Activated T-cell treated with anti-CD3 and anti-CD28 coated beads for 1 hour (primary cell): ENCODE measurements at places on chromosomes 13 and 19.

- no peak for DNase-seq
These were observed 12.5 kb upstream of the ZNF675 start for GRCh38 chr19:23699521-23699860.

- DNase-seq: no peak
These were observed 115.0 kb downstream of the RAB20 start for GRCh38 chr13:110446575-110446890.

- no peak for DNase-seq
These were observed 272.0 kb downstream of the UQCRFS1 start for GRCh38 chr19:28940751-28941500.

- DNase-seq: no peak
These were observed 2.8 kb upstream of the LIN7B start for GRCh38 chr19:49111218-49111998.

- DNase-seq: no peak
These were observed 311.3 kb downstream of the FGF14 start for GRCh38 chr13:102090532-102090931.

- DNase-seq: peak; percentile 50
These were observed 4.1 kb downstream of the ARHGEF1 start for GRCh38 chr19:41886761-41887710.

DNA sequence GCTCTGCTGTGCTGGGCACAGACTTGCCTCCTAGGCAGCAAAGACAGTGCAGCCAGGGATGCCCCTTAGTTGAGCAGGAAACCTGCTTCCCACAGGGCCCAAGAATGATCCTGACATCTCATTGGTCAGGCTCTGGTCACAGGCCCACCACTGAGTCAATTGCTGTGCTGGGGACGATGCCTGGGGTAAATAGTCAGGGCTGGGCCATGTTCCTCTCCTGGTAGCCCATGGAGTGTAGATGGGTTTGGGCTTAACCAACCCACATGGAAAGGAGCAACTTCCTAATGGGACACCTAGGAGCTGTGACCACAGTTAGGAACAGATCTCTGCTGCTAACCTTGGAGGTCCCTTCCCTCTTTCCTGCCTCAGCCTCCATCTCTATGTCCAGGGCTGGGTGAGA is 212.5 kb upstream of the ZNF536 start:
- no peak for DNase-seq

DNA sequence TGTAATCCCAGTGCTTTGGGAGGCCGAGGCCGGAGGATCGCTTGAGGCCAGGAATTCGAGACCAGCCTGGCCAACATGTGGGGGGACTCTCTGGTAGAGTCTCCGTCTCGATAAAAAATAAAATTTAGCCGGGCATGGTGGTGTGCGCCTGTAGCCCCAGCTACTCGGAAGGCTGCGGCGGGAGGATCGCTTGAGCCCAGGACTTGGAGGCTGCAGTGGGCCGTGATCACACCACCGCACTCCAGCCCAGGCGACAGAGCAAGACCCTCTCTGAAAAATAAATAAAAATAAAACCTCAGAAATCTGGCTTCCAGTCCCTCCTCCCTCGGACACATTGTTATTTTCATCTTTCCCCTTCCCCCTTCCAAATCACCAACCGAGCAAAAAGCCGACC is 332 bp downstream of the IRGQ start:
- no peak for DNase-seq

GRCh38 chr19:16593181-16593580 is 21.0 kb upstream of the SLC35E1 start:
- DNase-seq: no peak

DNA sequence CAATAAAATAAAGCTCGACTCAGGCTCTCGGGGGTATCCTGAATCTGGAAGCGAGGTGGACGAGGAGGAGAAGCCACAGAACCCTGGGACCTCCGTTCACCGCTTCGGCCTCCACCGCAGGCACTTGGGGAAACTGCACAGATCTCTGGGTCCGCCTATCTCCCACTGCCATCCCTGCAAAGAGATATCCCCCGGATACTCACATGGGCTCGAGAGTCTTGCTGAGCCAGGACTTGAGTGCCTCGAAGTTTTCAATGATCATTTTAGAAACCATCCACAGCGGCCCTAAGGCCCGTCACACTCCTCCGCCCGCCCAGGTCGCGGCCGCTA is 589 bp downstream of the RBM26 start:
- DNase-seq: no peak

GRCh38 chr13:47408546-47409319 is 511.9 kb upstream of the HTR2A start:
- no peak for DNase-seq

GRCh38 chr19:32555786-32556185 is 25.2 kb upstream of the PDCD5 start:
- no peak for DNase-seq

GRCh38 chr19:52938761-52939160 is 15.5 kb upstream of the ZNF888 start:
- no peak for DNase-seq

DNA sequence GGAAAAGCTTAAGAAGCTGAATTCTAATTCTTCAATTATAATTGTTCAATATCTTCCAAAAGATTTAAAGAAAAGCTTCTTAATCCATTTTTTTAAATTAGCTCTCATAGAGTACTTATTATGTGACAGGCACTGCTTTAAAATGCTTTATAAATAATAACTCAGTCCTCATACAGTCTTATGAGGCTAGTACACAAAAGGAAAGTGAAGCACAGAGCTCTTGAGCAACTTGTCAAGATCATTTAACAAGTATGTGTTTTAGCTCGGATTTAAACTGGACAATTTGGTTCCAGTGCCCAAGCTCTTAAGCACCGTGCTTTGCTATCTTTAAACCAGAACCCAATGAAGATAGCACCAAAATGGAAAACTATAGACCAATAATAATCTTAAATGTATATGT is 106.1 kb downstream of the DHRS12 start:
- no peak for DNase-seq

GRCh38 chr19:41426116-41426841 is 895 bp downstream of the B3GNT8 start:
- DNase-seq: no peak

DNA sequence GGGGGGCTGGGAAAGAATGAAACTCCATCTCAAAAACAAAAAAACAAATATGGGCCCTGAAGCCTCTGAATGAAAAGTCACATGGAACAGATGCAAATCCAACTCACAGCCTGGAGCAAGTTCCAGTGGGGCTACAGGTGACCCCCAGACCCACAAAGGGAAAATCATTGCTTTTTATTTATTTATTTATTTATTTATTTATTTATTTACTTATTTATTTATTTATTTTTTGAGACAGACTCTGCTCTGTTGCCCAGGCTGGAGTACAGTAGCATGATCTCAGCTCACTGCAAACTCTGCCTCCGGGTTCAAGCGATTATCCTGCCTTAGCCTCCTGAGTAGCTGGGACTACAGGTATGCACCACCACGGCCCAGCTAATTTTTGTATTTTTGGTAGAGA is 13.3 kb upstream of the CCL25 start:
- no peak for DNase-seq

DNA sequence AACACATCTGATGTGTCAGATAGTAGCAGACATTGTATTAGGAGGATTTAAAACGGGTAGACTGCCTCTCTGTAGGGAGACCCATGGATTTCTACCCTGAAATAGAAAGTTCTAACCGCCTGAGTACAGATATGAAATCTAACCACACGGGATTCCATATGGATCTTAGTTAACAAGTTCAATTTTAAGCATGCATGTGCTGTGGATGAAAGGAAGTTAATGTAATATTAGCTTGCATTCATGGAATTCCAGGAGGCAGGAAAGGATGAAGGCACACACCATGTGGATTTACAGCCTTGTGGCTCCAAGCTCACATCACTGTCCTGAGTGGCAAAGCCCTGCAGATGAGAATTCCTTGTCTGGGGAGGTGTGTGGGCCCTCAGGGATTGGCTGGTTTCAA is 120.6 kb upstream of the IRS2 start:
- DNase-seq: no peak

DNA sequence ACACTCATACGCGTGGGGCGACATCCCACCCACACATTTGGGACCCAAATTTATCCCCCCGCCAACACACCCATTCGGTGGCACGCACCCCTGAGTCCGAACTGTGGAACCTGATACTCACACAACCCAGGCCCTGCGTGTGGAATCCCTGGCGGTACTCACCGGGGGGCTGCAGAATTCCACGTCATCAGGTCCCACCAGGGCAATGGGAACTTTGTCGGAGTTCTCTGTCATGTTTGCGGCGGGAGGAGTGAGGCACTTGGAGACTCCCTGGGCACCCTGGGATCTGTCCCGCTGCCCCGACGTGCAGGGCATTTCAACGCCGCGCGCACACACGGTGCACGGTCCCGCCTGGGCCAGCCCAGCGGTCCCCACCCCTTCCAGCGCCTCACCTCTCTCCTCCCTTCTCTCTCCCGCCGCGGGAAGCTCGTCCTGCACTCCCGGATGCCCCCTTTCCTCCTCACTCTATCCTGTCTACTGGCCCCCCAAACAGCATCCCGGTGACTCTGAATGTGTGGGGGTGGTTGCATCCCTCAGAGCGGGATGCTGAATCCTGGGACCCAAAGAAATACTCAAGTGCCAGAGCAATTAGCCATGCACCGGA is at the start of gene CNMD:
Gene CNMD (minus strand): TSS at position 353 of the 604 bp plus-strand sequence. CDS start 119 bp downstream, at position 234.
- no peak for DNase-seq

GRCh38 chr13:107865318-107865575 is 350.1 kb downstream of the LIG4 start:
- no peak for DNase-seq

GRCh38 chr13:34201050-34201913 is 383.3 kb downstream of the RFC3 start:
- no peak for DNase-seq

DNA sequence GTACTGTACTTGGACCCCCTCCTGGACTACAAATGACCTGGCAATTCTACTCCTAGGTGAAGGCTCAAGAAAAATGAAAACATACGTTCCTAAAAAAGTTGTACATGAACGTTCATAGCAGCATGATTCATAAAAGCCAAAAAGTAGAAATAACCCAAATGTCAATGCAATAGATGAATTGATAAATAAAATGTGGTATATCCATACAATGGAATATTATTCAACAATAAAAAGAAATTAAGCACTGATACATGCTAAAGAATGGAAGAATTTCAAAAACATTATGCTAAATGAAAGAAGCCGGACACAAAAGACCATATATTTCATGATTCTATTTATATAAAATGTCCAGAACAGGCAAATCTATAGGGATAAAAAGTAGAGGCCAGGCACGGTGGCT is 9.5 kb downstream of the ZNF432 start:
- DNase-seq: no peak

GRCh38 chr13:39269411-39269810 is 231.2 kb downstream of the NHLRC3 start:
- no peak for DNase-seq

GRCh38 chr19:43467730-43468129 is 2.3 kb upstream of the LYPD3 start:
- no peak for DNase-seq

DNA sequence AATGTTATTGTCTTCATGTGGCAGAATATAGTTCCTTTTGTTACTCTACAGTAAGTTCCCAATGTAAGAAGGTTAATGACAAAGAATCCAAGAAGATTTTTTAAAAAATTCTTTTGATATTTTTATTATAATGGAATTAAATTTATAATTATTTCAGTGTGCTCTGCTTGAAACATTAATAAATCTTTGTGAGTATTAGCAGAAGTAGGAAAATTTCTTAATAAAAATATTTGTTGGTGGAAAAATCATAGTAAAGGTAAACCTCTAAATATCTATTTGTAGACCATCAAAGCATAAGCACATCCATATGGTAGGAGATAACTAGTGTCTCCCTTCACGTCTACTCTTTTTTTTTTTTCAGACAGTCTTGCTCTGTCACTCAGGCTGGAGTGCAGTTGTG is 4.3 kb downstream of the CSNK1A1L start:
- DNase-seq: no peak

- DNase-seq: no peak
These were observed 394.2 kb downstream of the FGF9 start for GRCh38 chr13:22064854-22065620.

GRCh38 chr13:51832471-51833152 is 12.4 kb downstream of the TMEM272 start:
- DNase-seq: peak; percentile 40

DNA sequence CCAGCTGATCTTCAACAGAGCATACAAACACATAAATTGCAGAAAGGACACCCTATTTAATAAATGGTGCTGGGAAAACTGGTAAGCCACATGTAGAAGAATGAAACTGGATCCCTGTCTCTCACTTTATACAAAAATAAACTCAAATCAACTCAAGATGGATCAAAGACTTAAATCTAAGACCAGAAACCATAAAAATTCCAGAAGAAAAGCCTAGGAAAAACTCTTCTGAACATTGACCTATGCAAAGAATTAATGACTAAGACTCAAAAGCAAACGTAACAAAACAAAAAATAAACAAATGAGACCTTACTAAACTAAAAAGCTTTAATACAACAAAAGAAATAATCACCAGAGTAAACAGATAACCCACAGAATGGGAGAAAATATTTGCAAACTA is 74.5 kb upstream of the ABCC4 start:
- DNase-seq: no peak

DNA sequence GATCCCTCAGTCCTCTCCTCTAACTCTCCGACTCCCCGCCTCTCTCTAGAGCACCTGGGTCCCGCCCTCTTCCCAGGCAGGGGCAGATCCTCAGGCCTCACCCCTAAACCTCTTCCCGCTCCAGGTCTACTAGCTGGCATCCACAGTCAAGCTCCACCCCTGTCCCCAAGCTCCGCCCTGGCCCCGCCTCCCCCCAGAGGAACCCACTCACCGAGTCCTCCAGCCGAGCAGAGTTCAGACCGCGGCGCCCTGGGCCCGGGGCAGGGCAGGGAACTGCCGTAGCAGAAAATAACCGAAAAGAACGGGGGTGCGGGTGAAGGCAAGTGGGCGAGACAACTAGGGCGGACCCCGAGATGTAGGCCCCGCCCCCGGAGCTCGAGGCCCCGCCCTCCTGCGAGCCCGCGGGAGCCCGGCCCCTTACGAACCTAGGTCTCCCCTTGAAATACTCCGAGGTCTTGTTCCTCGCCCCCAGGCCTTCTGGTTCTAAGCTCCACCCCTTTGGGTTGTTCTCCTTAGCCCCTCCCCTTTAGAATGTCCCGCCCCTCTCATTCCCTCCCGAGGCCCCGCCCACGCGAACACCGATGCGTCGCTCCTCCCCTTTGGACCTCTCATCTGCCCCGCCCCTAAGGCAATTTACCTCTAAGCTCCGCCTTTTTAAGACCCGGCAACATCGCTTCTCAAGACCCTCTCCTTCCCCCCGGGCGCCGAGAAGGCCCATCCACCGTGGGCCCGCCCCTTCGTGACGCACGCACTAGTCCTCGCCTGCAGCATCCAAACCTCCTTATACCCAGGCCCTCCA is at the start of gene GGN:
Gene GGN (minus strand): TSS at position 485 of the 799 bp plus-strand sequence. CDS start 773 bp downstream, outside the sequence.
- peak; percentile 69 for DNase-seq
